ENCODE measurements at places on chromosomes 16 and 17. TPM values are rescaled to one million over a fixed set of nuclear protein-coding genes. Genes with fewer than 3 reads are reported as not detected.

OR3A2 gene
- 0.70 TPM for polyA plus RNA-seq

USP43 gene
- 8.0 TPM for polyA plus RNA-seq

HSDL1 gene
- 60.2 TPM for polyA plus RNA-seq

WNK4 gene
- 10.1 TPM for polyA plus RNA-seq
